ENCODE measurements at places on chromosomes 1 and 21. TPM values are rescaled to one million over a fixed set of nuclear protein-coding genes. Genes with fewer than 3 reads are reported as not detected.

DNA sequence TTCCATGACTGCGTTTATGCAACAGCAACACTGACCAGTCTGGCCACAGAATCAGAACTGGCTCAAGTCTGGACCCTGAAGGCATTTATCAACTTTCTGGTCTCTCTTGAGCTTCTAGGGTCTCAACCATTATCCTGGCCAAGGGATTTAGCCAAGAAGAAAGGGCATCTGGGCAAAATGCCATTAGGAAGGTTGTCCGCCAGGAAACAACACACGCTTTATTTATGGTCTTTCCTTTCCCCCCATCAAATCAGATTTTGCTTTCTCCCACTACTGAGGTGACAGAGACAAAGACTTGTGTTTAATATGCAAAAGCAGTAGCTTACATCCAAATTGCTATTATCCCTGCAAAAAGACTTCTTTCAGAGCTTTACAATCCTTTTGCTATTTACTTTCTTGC lies 81.6 kb upstream of the PPP2R5A start:
- H3K36me3 ChIP-seq, result no peaks in the 10 kb centered on the region
- no peaks in the 10 kb centered on the region for H3K4me1 ChIP-seq
- no peak overlapping the region for H3K27ac ChIP-seq

ARHGAP29 gene
- total RNA-seq, result 15.9 TPM

FCRL4 gene
- not detected for total RNA-seq

GRCh38 chr1:185369786-185370185 lies 52.7 kb upstream of the IVNS1ABP start:
- no peak overlapping the region for H3K27ac ChIP-seq
- H3K4me1 ChIP-seq, result peaks cover 3% of the 10 kb centered on the region
- no peaks in the 10 kb centered on the region for H3K36me3 ChIP-seq
- no peak for DNase-seq

SIK1 gene
- total RNA-seq, result 278 TPM

FLG2 gene
- total RNA-seq, result not detected
